ENCODE measurements at places on chromosomes 16 and 17.
A peak's percentile ranks its signal among the peaks of the same experiment; 100 is the strongest.

- no peak for DNase-seq
Measured at GRCh38 chr17:49664706-49665211, 13.1 kb downstream of the SPOP start.

- DNase-seq, result no peak
Measured at GRCh38 chr17:45086865-45087503, 25.9 kb downstream of the NMT1 start.

- no peak for DNase-seq
Measured at GRCh38 chr16:73956587-73957494, 339.8 kb upstream of the PSMD7 start.

- DNase-seq, result no peak
Measured at GRCh38 chr16:11121914-11122692, 133.9 kb downstream of the SOCS1 start.

DNA sequence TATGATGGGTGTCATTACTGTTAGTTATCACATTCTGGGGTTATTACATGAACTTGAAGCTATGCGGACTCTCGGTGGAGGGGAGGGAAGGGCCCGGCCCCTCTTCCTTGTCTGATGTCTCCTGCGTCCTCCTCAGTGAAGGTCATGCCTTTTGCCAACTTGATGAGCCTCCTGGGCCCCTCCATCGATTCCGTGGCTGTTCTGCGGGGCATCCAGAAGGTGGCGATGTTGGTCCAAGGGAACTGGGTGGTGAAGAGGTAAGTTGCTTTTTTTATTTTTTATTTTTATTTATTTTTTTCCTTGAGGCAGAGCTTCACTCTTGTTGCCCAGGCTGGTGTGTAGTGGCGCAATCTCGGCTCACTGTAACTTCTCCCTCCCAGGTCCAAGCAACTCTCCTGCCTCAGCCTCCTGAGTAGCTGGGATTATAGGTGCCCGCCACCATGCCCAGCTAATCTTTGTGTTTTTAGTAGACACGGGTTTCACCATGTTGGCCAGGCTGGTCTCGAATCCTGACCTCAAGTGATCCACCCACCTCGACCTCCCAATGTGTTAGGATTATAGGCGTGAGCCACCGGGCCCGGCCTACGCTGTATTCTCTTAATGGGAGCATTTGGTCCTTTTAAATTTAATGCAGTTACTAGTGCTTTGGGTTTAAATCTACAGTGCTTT lies 21.6 kb downstream of the POLR3E start:
- no peak for DNase-seq

DNA sequence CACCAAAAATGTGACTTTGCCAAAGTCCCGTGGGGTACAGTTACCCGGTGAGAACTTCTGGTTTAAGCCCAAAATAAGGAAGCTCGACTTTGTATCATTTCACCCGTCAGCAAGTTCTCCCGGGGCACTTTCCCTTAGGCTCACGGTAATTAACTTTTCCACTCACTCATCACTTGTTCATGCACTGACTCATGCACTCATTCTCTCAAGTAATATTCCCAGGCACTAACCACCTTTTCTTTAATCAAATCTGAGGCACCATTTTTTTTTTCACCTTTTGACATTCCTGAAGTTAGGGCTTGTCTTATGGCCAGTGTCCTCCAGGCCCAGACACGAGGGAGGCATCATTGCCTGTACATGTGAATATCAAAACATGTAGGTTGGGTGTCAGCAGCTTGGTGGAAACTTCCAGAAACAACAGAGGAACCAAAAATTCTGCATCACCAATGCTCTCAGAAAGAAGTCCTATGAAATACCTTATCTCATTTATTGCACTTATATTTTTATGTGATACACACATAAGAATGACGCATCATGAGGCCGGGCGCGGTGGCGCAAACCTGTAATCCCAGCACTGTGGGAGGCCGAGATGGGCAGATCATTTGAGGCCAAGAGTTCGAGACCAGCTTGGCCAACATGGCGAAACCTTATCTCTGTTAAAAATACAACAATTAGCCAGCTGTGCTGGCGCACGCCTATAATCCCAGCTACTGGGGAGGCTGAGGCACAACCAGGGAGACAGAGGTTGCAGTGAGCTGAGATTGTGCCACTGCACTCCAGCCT lies 36.1 kb upstream of the ATP2C2 start:
- no peak for DNase-seq

DNA sequence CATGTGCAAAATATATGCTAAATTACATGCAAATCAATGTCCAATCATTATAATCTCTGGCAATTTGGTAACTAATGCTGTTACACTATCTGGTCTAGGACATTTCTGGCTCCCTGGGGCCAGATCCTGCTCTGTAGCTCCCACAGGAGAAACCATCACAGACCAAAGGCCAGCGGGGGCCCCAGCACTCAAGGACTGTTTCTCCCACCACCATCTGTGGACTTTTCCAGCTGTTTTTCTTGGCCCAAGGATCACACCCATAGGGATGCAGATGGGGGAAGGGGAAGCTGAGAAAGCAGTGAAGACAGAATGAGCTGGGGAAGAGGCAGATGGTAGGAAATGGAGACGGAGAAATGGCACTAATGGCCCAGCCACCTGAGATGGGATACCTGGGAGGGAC lies at the start of gene HIGD1B:
HIGD1B (plus strand) TSS at position 298 of the 400 bp plus-strand sequence. CDS start 270 bp downstream, outside the sequence.
- DNase-seq, result no peak

DNA sequence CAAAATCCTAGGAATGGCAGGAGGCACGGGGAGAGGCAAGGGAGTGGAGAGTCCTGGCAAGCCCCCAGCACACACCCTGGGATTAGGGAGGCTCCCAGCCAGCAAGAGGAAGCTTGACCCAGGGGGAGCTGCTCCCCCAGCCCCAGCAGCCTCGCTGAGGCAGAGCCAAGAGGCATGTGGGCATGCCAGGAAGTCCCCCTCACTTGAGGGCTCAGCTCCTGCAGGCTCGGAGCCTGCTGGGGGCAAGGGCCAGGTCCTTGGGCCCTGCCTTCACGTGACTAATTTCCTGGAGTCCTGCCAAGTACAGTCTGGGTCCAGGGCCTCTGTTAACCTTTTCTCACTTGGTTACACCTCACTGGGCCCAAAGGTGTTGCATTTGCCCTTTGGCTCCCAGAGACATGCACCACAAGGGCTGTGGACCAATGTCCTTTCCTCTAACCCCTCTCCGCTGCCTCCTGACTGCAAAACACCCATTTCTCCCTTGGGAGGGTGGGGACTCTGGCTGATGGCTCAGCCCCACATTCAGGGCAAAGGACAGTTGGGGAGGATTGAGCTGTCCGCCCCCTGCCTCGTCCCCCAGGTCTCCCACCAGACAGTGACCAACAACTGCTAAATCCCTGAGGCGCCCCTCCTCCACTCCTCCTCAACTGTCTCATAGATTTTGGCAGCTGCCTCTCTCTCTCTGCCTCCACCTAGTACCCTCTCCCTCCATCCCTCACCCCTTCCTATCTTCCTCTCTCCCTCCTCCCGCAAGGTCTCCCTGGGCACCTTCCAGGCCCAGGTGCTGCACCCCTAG lies 4.4 kb upstream of the SLC47A2 start:
- DNase-seq, result no peak

- no peak for DNase-seq
Measured at GRCh38 chr16:89268585-89268984, 51.1 kb downstream of the ZNF778 start.

GRCh38 chr17:72687886-72688285 lies 404.6 kb downstream of the SLC39A11 start:
- no peak for DNase-seq

- no peak for DNase-seq
Measured at GRCh38 chr17:46154151-46154816, 38.9 kb downstream of the KANSL1 start.

DNA sequence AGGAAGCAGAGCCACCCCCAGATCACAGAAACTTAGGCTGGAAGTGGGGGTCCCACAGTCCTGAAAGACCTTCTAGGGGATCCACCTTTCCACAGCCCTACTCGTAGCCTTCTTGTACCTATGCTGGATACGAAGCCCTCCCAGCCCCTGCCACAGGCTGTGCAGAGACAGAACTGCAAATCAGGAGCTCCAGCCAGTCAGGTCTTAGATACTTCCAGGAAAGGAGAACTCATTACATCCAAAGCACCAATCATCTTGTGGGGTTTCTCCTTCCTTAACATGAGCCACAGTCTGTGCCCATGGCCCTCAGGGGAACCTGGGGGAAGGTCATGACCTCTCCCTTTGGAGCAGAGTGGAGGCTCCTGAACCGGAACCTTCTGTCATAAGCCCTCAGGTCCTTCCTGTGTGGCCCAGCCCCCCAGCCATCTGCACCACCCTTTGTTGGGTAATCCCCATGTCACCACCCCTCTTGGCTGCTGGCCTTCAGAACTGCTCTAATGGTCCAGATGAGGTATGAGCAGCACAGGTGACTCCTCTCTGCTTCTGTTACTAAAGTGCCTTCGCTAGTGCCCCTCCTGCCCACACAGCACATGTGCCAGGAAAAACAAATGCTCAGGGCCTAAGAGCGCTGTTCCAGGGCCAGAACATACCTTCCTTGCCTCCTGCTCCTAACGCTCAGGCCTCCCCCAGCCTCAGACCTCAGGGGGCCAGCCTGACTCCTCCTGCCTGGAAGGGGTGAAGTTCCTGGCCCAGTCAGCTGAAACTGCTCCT lies 14.6 kb downstream of the SRCIN1 start:
- peak; percentile 40 for DNase-seq

DNA sequence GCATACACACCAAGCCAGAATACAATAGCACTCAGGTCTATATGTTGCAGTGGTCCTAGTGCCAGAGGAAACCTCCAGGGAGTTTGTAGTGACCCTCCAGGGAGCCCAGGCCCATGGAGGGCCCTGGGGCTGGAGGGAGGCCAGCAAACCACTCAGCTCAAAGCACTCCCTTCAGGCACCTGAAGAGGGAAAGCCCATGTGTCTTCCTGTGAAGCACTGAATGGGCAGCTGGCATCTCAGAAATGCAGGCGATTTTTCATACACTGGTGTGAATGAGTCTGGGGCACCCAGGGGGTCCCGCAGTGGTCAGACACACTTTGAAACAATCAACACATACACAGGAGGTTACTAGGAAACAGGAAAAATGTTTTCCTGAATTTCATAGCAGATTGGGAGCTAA lies 12.8 kb downstream of the TBC1D26 start:
- DNase-seq, result peak; percentile 41

DNA sequence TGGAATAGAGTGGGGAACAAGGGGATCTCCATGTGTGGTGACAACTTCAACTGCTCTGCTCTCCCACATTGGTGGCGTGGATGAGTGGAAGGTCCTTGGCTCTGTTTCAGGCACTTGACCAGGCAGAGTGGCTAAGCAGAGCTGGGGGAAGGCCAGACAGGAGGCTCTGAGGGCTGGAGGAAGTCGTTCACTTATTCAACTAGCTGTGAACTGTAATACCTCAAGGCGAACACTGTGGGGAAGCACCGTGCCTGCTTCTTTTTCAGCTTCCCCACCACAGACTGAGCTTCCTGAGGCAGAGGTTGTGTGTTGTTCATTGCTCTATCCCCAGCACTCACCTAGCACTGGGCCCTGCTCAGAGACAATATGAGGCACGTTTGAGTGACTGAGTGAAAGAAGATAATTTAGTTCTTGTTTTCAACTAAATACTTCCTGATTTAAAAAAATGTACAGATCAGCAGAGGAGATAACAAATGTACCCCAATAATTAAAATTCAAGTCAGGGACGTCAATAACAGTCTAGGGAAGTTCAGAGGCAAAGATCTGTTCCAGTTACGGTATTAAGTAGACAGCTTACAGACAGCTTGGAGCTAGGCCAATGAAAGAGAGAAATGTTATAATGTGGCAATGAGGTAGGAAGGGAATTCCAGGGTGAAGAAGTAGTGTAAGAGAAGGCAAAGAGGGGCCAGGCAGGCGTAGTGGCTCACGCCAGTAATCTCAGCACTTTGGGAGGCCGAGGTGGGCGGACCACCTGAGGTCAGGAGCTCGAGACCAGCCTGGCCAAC lies 34.7 kb downstream of the MYO18A start:
- no peak for DNase-seq

DNA sequence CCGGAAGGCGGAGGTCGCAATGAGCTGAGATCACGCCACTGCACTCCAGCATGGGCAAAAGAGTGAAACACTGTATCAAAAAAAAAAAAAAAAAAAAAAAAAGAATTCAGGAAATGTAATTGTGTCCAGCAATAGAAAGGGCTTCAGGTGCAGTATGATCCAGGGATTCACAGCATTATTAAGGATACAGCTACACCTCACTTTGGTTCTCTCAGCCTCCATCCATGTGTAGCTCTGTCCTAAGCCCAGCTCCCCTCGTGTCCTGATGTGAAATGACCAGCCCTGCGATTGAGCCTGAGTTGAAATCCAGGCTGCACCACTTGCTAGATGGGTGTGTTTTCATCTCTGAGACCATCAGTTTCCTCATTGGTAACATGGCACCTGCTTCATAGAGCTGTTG lies 3.0 kb downstream of the SLC5A10 start:
- DNase-seq, result no peak

DNA sequence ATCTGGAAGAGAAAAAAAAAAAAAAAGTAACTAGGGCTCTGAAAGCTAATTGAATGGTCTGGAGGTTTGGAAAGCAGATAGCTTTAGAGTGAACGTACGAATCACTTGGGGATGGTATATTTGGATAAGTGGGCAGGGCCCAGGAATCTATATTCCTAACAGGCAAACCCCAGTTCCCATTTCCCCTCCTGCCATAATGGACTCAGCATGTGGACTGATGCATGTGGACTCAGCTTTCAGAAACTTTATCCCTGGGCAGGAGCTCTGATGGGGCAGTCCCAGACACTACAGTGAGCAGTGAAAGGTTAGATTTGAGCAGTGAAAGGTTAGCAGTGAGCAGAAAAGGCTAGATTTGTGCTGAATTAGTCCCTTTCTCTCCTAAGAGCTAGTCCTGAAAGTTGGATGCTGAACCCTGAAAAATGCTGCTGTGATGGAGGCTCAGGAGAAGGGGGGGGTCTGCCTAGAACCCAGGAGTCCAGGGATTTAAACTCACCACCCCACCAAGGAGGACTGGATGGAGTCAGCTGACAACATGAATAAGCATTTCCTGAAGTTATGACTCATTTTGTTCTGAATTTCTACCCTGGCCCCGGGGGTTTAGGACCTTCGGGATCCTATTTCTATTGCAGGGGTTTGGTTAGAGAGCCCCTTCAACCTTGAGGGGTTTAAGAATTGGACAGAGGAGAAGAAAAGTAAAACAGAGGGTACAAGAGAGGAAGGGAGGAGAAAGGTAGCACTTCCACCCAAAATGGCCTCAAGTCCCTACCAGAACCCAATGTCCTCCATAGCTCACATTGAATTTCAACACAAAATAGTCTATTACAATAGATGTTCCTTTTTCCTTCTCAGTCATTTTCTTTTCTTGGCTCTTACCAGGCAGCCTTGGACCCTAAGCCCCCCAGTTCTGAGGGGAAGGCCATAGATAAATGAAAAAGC lies 10.3 kb upstream of the FZD2 start:
- no peak for DNase-seq

- no peak for DNase-seq
Measured at GRCh38 chr16:24445216-24445615, 94.2 kb upstream of the RBBP6 start.

GRCh38 chr17:8413328-8413727 lies 15.7 kb upstream of the RNF222 start:
- no peak for DNase-seq

All from NCI-H1436 treated with DMSO at 0.1 percent for 48 hours (cell line).